ENCODE measurements at places on chromosomes 4 and X.

GRCh38 chr4:183758758-183759447 is 99.8 kb downstream of the TRAPPC11 start:
- no peak for DNase-seq

DNA sequence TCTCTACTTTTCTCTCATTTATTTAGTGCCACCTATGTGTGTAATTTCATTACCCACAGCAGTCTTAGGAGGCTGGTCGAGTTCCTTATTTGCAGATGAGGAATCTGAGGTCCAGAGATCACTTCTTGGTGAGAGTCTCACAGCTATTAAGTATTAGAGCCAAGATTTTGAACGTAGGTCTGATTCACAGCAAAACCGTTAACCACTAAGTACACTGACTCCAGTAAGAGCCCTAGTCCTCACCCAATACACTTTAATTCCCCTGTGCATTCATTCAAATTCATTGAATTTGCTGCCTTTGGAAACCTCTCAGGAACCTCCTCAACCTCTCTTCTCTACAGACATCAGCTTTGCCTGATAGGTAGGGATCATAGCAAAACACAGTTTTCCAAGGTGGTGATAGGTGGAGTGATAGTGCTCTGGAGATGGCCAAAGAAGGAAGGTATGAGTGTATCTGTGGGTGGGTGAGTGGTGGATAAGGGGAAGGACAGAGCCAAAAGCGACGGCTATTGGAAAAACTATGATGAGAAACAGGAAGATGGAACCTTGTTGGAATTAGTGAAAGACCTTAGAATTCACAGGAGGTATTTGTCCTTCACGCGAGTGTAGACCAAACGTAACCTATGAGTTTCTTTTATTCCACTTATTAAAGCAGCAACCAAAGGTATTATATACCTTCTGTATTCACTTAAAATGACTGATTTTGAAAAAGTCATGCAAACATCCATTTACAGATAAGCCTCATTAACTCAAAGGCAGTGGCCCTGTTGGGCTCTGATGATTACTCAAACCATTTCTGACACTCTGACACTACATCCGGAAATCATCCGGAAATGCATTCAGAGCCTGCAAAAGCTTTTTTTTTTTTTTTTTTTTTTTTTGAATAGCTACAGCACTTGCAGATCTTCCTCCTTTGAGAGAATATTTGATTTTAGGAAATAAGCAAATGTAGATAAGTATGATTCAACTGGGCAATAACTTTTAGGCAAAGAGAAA is 6.3 kb downstream of the FMR1 start:
- DNase-seq: no peak

DNA sequence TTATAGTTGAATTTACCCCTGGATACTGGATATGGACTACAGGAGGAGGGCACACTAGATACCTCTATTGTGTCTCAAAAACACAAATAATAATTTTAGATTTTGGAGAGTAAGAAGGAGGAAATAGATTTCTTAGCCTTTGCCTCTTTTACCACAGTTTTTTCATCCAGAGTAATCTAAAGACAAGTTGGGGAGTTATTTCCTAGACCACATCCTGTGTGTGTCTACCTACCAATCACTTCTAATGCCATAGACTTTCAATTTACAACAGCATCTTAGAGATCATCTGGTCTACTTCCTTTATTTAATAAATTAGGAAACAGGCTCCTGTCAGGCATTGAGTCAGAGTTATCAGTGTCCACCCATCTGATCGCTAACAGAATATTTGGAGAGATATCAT is 191.5 kb downstream of the EDA start:
- no peak for DNase-seq

GRCh38 chr4:57044279-57044678 is 65.6 kb downstream of the POLR2B start:
- no peak for DNase-seq

DNA sequence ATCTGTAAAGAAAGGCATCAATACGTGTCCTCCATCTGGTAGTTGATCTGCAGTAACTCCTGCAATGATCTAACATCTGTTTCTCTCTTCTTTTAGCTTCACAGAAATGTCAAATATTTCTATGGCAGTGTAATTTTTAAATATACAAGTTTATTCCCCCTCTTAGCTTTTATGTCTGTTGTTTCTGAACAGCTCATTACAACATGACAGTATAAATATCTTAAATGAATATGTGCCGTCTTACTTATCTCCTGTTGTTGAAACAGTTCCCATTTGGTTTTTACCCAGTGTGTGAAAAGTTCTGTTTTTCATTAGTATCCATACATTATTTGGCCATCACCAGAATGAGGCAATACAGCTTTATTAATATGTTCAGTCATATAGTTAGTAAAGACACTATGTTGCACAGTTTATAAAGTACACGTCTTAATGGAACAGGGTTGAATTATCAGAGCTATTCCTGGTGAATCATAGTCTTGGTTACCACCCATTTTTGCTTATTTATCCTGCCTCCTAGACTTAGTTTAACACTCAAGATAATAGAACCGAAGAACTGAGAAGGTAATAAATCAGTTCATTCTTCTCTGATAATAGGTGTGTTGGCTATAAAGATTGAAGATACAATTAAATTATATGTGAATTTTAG is 321.6 kb downstream of the TENM3 start:
- DNase-seq: no peak

- DNase-seq: no peak
Observed at GRCh38 chrX:44829832-44830231, 14.0 kb upstream of the DUSP21 start.

DNA sequence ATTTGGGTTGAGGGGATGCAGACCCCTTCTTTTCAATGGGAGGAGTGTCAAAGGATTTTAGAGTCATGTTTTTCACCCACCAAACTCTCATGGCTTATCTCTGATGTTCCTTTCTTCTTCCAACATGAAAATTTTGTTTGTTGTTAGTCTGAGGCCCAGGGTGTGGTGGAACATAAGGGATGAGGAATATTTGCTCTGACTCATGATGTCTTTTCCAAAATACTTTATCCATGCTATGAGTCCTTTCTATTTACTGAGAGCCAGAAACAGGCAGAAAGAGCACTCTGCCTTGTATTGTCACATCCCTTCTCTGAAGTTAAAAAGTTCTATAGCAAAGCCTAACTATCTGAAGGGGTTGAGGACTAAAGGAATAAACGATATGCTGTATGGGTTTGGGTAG is 61.6 kb upstream of the GYPA start:
- DNase-seq: no peak

DNA sequence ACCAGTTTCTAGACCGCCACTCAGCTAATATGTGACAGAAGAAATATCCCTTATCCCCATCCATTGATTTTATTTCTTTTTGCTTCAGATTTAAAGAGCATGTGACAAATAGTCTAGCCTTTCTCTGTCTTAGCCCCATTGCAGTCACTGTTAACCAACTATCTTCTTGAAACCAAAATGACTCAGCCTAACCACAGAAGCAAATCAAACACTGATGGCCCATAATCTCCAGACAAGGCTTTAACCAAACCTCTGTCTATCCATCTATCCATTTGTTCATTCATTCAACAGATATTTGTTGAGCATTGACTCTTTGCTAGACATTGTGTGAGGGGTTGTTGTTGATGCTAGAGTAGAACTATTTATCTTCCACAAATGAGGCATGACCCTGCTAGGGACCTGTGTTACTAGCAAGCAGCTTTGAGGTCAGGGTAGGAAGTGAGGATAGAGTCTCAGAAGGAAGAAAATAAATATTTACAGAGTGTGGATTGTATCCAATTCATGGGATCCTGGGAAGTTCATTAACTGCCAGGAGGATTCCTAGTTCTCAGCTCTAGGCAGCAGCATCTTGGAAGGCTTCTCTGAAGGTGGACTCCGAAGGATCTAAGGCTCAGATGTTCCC is 22.5 kb downstream of the HNRNPH2 start:
- DNase-seq: no peak

DNA sequence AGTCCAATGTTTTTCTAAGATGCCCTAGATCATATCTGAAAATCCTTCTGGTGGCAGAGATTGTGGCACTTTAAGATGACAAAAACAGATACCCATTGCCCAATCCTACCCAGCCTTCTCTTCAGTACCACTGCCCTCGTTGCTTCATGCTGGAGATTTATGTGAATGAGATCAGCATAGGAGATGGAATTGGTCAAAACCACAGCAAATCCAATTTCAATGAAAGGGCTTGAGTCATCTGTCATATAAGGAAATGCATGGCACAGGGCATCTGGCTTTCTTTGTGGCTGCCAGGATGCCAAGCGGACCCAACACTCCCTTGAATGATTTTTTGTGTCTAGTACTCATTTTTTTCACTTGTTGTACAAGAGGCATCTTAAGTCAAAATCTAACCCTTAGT is 16.8 kb downstream of the AFF2 start:
- DNase-seq: no peak

GRCh38 chrX:146278381-146278780 is 460.8 kb downstream of the SLITRK2 start:
- no peak for DNase-seq

DNA sequence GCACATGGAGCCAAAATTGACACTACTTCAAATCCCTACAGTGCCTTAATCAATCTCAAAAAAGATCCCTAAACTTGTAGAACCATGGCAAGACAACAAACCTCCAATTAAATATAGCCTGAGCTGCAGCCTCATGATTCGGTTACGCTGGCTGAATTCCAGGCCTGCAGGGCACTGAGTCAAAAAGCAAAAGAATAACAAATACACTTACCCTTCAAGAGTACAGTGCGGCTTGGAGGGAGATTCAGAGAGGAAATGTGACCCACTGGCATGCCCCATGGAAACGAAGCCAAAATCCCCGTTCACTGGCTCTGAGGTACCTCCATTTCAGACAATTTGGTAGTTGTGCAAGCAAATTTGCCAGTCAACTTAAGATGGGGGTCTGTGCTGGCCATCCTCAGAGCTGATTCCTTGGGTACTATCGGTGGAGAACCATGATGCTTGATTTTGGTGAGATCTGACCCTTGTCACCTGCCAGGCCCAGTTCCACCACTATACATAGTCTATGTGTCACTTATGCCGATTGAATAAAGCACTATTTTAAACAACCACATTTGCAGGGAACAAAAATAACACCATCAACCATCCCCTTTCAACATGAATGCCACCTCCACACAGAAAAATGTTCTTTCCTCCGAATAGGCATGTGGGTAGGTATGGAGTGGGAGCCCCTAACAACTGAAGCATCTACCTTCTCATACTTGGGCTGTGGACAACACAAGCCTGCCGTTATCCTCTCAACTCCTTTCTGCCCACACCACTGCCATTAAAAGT is 2.1 kb downstream of the C4orf54 start:
- no peak for DNase-seq

GRCh38 chrX:19867938-19868337 is 19.5 kb downstream of the SH3KBP1 start:
- no peak for DNase-seq

DNA sequence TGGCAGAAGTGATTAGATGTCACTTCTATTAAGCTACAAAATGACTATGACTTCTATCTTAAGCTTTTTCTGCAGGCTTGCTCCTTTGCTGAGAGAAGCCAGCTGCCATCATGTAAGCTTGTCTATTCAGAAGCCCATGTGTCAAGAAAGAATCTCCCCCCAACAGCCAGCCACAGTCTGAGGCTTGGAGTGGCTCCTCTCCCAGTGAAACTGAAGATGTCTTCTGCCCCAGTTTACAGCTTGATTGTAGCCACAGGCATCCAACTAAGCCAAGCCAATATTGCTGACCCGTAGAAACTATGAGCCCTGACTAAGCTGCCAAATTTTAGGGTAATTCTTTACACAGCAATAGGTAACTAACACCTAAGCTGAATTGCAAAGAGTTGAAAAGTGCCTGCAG is 26.7 kb upstream of the SLC10A7 start:
- DNase-seq: no peak

GRCh38 chr4:79982601-79983322 is 90.3 kb downstream of the ANTXR2 start:
- no peak for DNase-seq

GRCh38 chrX:65392284-65392683 is 142.3 kb downstream of the LAS1L start:
- DNase-seq: no peak

- DNase-seq: no peak
Observed at GRCh38 chr4:77488882-77489281, 116.7 kb upstream of the CXCL13 start.

- no peak for DNase-seq
Observed at GRCh38 chr4:1478766-1479355, 72.6 kb upstream of the NKX1-1 start.
